GM04504 (cell line): ENCODE measurements at places on chromosomes 6 and 20.

GRCh38 chr20:46557231-46557956, 6.9 kb upstream of the OCSTAMP start:
- peak; percentile 66 for DNase-seq

DNA sequence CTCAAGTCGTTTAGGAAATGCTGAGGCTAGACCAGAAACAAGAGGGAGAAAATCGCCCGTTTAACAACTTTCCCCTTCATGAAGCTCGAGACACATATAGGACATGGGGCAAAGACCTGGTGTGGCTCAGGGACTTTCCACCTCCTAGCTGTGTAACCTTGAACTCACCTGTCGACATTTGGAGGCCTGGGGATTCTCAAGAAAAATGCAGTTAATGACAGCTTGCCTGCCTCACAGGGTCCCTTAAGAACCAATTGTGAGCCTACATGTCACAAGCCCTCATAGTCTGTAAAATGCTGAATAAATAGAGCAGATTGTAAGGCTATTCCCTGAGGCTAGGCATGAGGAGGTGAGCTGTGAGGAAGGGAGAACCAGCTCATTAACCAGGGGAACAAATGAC, 35.1 kb downstream of the MGME1 start:
- DNase-seq: no peak

- peak; percentile 29 for DNase-seq
These were observed 3.0 kb downstream of the CCN2 start for GRCh38 chr6:131947986-131948661.

DNA sequence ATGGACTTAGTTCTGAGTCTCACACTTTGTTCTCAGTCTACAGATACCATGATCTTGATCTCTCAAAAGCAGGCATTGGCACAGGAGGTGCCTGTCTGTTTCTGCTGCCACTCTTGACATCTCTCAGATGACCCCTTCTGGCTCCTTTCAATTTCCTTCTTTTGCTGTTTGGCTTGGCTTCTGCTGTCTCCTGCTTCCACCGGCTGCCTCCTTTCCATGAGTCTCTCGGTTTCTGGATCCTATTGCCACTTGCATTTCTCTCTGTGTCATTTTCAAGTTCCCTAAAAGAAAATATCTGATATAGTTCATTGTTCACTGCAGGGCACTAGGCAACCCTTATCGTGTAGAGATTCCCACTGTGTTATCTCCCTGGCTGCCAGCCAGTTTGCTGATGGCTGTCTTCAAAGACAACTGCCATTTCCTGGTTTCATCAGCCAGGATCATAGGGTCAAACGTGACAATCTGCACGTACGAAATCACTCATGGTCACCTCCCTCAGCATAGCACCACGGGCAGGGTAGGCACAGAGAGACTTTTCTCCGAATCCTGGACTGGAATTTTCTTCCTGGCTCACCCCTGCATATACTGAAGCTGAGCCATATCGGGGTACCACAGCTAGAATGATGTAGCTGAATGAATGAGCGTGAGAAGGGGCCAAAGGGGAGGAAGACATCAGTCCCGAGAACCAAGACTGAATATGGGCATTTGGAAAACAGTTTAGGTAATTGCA, 144.6 kb upstream of the TMEM170B start:
- no peak for DNase-seq

DNA sequence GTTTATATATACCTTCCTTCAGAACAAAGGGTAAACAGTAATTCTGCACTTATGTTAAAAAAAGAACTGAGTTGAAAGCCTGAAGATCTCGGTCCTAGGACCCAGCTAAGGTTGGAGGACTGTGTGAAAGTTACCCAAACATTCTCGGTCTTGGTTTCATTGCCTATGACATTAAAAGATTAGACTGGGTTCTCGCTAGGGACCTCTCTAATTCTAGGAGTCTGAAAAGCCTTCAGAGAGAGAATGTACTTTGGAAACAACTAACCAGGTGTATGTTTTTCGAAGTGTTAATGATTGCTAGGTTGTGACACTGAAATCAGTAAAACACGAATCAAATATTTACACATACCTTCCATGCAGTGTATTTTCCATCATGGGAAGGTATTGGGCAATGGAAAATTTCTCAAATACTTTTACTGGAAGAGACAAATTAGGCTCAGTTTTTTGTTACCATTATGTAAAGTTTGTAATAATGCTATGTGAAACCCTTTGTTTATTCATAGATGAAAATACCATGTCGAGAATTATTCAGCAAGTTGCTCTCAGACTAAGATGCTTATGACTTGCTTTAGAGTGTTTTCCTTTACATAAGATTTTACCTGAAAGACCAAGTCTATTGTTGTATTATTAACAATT, 113.7 kb upstream of the LOC128125822 start:
- DNase-seq: no peak

DNA sequence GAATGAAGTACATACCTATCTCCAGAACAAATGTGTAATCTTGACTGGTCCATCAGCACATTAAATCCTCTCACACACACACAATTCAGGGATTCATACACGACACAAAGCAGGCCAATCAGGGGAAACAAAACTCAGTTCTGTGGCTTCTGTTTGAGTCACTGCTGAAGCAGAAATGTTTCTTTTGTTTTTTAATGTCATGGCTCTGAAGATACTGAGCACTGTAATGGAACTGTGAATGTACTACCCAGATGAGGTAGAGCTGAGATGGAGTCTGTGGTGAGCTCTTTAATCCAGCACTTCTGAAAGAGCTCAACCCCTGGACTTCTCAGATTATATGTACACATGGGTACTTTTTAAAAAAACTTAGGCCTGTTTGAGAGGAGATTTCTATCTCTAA, 116.4 kb downstream of the THEMIS start:
- no peak for DNase-seq

DNA sequence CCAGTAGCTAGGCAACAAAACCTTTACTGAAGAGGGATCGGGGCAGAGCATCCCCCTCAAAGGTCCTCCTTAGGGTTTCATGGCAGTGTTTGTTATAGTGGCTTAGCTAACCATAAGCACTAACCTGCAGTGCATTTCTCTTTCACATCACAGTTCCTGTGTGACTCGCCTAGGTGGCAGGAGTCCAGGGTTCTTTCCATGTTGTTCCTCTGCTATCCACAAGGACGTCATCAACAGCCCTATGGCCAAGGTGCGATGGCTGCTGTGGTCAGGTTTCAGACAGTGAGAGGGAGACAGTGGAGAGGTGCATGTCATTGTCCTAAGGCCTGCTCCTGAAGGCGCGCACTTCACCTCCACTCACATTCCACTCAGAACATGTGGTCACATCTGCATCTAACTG, 38.8 kb upstream of the FOXA2 start:
- no peak for DNase-seq

DNA sequence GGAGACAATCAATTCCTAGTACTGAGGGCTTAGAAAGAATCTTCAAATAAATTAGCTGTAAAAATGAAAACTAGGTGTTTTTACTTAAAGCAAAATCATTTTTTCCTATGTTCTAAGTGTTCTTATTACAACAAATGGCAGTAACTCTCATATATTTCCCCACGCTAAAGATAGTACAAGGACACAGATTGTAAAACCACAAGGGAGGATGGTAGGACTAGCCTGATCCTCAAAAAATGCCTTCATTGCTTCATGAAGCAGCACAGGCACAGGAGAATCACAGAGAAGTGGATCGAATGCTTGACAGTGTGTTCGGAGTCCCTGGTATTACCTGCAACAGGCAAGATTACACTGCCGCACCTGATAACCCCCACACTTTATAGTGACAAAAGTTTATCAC, 58.5 kb downstream of the SAMD3 start:
- DNase-seq: no peak

DNA sequence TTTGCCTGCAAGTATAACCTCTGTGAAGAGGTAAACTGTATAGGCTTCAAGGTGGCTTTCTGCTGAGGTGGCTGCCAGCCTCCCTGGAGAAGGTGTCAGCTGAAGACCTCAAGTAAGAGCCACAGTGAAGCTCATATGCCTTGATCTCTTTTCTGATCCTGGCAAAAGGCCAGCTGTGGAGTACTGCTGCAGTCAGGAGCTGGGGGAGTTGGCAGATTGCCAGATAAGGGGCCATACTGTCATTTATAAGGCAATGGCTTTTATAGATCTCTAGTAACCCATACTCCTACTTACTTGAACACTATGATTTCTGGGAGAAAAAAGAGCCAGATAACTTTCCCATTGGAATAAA, 8.8 kb upstream of the CEP85L start:
- no peak for DNase-seq

DNA sequence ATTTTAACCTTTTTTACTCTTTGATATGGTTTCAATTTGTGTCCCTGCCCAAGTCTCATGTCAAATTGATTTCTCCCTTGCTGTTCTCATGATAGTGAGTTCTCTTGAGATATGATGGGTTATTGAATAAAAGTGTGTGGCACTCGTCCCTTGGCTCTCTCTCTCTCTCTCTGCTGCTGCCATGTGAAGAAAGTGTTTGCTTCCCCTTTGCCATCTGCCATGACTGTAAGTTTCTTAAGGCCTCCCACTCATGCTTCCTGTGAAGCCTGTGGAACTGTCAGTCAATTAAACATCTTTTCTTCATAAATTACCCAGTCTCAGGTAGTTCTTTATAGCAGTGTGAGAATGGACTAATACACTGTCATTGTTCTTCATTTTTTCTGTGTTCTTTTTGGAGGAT, 48.5 kb downstream of the LIN28B start:
- no peak for DNase-seq

GRCh38 chr6:15287670-15288375, 42.0 kb downstream of the JARID2 start:
- no peak for DNase-seq

- DNase-seq: no peak
These were observed 32.7 kb upstream of the SNAP25 start for GRCh38 chr20:10185741-10186558.

DNA sequence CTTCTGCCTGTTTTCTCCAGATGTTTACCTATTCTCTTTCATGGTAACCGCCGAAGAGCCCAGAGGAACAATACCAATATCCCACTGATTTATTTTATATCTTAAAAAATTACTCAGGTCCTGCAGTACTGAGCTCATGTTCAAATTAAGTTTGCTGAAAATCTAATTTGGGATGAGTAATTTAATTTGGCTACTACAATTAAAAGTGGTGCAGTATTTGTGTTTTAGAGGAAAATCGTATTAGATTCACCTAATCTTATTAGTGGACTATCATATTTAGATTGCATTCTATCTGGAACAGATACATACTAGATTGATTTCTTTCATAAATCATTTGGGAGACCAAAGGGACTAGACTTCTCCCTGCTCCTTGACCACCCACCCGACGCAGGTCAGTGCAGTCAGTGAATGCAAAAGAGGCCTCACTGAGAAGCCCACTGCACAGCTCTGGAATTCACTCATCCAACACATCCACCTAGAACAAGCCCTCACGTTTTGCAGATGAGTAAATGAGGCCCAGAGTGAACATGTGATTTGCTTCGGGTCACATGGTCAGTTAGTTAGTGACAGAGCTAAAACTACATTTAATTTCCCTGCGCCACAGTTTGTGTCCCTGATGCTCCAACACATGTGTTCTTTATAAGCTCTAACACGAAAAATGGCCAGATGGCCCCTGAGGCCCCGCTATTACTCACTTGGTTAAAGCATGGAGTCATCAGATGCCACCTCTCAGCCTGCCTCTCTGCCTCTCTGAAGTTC, 101.8 kb downstream of the TRERF1 start:
- DNase-seq: peak; percentile 61

GRCh38 chr6:144234399-144234798, 50.7 kb upstream of the UTRN start:
- no peak for DNase-seq

DNA sequence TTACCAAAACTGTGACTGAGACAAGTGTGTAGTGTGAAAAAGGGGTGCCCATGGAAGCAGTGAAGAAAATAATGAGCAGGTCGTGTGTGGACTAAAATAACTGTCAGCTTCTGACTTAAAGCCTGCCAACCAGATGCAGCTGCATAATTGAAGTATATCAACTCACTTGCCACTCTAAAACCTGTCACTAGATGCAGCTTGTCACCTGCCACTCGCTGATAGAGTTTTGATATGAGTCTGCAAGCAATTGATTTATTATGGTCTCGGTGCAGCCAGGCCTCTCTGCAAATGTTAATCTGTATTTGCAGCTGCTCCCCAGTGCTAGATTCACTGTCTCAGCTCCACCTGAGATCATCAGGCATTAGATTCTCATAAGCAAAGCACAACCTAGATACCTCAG, 1090.0 kb upstream of the EYS start:
- DNase-seq: no peak
